ENCODE measurements at places on chromosomes 3 and 15.

- peak; percentile 83 for DNase-seq
Observed at GRCh38 chr3:15268033-15268631, 62.1 kb downstream of the CAPN7 start.

DNA sequence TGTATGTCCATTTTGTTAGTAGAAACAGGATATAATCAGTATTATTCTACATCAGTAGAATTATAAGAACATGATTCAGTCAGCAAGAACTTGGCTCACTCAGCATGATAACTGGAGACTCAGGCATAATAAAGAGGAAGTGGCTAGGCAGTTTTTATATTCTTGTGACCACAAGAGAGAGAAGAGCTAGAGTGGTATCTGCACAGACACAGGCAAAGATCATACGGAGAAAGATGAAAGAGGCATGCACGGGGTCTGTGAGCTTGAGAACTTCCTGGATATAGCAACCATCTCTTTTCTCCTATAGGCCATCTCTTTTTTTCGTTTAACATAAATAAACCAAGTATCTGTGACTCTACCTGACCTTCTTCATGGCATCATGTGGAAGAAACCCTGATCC lies 46.8 kb downstream of the MYO5A start:
- DNase-seq, result peak; percentile 14

- peak; percentile 65 for DNase-seq
Observed at GRCh38 chr3:111667621-111668239, 72.6 kb upstream of the ZBED2 start.

- DNase-seq, result no peak
Observed at GRCh38 chr3:135491491-135492205, 473.9 kb upstream of the PPP2R3A start.

DNA sequence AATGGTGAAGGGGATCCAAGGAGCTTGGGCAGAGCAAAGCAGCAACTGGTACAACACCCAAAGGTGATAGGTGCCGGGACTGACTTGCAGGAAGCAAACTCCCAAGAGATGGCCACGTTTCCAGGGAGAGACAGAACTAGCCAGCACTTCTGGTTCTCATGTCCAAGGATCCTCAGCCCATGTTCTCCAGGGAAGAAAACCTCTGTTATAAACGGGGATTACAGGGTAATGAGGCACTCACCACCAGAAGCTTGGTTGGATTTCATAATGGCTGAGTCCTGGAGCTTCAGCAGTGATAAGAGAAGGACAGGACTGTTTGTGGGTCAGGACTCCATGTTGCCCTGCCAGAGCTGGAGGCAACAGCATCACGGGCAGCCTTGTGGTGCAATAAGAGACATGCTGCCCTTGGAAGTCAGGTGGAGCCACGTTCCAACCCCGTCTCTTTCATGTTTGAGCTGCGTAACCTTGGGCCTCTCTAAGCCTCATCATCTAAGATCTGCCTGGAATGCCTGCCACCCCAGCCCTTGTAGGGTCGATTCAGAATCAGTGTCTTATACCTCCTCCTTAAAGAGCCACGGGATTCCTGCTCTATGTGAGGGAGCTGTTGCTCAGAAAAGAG lies 181.0 kb downstream of the ABHD5 start:
- no peak for DNase-seq

DNA sequence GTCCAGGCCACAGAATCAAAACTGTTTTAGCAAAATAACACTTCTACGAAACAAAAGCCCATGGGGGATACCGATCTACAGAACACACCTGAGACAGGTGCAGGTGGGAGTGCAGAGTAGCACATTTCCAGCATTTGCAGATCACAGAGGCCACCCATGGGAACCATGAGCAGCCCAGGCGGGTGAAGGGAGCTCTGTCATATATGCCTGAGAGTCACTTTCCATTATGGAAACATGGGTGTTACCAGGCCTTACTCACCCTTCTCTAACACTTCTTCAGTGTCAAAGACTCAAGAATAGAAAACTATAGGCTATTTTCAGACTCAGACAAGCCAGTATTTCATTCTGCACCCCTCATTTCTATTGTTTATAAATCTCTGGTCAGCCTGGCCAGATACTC lies 3.5 kb downstream of the PLA1A start:
- DNase-seq, result peak; percentile 18

- DNase-seq, result no peak
Observed at GRCh38 chr15:74327756-74328155, 39.7 kb downstream of the CYP11A1 start.

Data from activated naive CD8-positive, alpha-beta T cell treated with anti-CD3 and anti-CD28 coated beads for 36 hours (primary cell).